A172 (cell line): ENCODE measurements at places on chromosomes 11 and 22.

DNA sequence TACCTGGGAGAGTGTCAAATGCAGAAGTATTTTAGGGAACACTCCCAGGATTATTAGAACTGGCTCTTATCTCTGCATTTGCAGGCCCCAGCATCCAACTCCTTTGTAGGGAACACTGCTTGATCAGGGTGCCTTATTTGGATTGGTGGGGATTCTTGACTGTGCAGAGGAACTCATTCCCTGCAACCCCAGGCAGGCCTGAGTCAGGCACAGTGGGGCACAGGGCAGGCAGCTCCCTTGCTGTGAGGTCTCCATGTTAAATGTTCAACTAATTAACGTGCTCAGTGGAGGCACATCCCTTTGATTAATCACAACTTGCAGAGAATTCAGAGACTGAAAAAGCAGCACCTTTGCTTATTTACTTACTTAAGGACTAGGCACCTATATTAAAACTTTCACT, 102.3 kb upstream of the TENM4 start:
- DNase-seq, result no peak

DNA sequence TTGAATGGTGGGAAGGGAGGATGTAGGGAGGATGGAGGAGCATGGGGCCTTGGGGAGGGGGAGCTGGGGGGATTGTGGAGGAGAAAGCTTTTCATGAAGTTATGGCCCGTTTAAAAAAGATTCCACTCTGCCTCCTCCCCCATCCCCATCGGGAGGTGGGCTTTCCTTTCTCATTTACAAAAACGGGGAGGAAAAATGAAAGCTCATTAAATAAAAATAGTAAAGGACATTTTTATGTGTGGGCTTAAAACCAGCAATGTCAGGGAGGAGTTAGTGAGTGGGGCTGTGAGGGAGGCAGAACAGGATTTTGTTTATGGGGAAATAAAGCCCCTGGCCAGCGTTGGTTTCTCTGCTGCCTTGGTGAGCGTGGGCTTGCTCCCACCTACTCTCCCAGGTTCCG, 83.2 kb downstream of the ZBTB16 start:
- DNase-seq, result no peak

GRCh38 chr11:4643076-4643475, 706 bp upstream of the OR51E1 start:
- no peak for DNase-seq

GRCh38 chr22:37193629-37194191, 5.7 kb upstream of the C1QTNF6 start:
- peak; percentile 67 for DNase-seq

- DNase-seq, result no peak
Measured at GRCh38 chr11:34653031-34653430, 32.1 kb downstream of the EHF start.

DNA sequence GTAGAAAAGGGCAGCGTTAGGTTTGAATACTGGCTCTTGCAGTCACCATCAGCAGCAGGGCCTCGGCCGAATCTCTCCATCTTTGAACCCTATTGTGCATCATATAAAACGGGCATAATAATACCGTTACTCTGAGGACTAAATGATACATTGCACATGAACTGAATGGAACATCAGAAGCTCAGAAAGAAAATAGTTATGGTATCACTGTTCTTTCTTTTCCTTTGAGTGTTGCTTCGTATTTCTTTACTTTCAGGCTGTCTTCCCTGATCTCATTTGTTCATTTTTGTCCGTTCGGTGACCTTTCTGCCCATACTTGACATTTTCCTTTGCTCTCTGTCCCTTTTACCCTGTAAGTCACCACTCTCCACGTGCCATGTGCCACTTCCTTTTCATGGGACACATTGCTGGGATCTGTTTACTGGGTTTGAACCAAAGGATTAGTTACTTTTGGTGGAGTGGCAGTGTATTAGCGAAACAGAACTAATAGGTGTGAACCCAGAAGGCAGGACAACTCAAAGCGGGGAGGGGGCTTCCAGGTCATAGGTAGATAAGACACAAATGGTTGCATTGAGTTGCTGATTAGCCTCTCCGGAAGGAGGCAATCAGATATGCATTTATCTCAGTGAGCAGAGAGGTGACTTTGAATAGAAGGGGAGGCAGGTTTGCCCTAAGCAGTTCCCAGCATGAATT, 717 bp upstream of the ZNF202 start:
- DNase-seq, result no peak

GRCh38 chr11:121929581-121929980, 186.4 kb downstream of the BLID start:
- DNase-seq, result no peak

- DNase-seq, result no peak
Measured at GRCh38 chr11:73981051-73981805, 1.4 kb downstream of the UCP2 start.

GRCh38 chr11:92890846-92891245, 78.6 kb upstream of the MTNR1B start:
- DNase-seq, result no peak

DNA sequence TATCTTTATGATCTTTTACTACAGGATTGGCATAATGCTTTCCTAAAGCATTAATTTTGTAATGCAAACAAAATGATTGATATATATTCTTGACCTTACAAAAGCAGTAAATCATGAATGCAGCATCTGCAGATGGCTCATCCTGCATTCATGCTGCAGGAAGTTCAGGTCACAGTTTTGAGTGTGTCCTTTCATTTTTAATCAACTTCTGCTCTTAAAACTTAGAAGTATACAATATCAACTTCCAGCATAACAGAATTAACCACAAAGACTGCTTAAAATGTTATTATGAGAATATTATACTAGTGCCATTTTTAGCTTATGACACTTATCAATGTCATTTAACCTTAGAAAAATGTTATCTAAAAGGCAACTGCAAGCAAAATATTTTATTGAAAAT, 54.0 kb downstream of the SLC36A4 start:
- no peak for DNase-seq

DNA sequence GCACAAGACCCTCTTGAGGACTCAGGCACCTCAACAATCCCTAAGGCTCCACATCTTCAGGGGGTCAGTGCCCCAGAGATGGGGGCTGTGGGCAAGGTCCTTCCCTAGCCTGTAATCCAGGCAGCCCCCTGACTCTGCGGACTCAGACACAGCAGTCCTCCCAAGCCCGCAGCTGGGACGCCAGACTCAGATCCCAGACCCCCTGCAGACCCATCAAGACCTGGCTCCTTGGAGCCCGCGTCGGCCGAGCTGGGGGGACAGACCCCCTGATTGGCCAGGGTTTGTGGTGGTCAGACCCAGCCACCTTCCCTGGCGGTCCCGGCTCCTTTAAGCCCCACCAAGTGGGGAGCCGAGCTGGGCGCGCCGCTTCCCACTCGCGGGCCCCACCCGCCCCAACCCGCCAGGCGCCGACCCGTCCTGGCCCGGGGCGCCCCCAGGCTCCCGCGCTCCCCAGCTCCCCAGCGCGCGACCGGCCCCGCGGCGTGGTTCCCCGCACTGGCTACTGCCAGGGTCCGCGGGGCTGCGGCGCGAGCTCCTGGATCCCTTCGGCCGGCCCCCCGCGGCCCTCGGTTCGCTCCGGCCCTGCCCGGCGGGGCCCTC, 458 bp downstream of the OSBPL5 start:
- no peak for DNase-seq

DNA sequence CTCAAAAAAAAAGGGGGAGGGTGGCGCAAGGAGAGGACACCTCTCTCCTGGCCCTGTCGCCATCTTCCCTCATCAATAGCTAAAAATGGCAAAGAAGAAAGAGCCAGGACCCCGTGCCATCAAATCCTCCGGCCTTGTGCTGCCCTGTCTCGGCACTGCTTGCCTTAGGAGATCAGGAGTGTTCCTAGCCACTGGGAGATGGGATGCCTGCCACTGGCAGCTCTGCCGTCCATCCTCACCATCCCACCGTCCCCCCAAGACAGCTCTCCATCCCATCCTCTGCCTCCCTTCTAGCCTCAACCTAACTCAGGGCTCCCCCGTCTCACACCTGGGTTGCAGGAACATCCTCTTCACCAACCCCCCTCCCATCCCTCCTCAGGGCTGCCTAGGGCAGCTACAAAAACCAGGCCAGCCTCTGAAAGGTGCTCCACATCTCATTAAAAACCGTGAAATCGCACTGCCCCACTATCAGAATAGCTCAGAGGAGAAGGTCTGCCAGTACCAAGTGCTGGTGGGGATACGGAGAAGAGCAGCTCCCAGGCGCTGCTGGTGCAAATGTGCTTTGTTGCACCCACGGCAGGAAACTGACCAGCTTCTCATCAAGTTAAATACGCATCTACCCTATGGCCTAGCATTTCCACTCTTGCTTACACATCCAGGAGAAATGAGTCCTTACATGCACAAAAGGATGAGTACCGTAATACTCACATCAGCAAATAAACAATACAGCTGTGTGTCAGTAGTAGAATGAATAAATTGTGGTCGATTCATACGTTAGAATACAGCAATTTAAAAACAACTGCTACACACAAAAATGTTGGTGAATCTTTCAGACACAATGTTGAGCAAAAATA, 31.7 kb upstream of the GCAT start:
- DNase-seq, result no peak

- DNase-seq, result no peak
Measured at GRCh38 chr11:96894587-96894986, 504.8 kb downstream of the JRKL start.

DNA sequence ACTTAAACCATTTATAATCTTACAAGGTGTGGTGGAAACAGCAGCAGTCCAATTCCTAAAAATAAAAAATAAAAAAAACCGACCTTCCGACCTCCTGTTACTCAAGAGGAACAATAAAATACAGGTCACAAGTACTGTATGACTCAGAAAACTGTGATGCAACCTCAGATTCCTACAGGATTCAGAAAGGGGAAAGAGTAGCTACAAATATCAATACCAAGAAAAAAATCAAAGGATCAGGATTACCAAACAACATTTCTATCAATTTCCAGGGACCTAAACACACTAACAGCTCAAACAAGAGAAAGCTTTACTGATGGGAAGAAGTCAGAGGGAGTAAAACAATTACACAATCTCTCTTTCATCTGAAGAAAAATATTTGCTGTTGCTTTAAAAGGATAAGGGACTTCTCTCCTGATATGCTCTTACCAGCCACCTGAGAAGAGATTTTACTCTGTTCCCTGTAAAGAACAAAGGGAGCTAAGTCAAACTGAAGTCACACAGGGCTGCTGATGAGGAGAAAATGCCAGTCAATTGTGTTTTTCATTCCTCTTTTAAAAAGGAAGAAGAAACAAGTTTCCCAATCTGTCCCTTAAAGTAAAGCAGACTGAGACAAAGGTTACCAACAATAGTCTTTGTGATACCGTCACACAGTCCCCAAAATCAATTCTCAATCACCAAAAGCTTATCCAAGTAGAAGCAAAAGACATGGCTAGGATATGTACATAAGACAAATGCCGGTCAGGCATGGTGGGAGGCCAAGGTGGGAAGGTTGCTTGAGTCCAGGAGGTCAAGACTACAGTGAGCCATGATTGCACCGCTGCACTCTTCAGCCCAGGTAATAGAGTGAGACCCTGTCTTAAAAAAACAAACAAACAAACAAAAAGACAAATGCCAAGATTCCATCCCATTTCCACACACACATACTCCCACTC, 39.3 kb downstream of the AMBRA1 start:
- DNase-seq, result peak; percentile 82

- DNase-seq, result no peak
Measured at GRCh38 chr11:115085461-115086210, 407.3 kb downstream of the NXPE2 start.

- DNase-seq, result no peak
Measured at GRCh38 chr11:133936592-133936991, 20.2 kb downstream of the IGSF9B start.

- DNase-seq, result no peak
Measured at GRCh38 chr11:92216789-92217188, 7.8 kb upstream of the FAT3 start.

- no peak for DNase-seq
Measured at GRCh38 chr11:29063630-29064361, 953.0 kb downstream of the KCNA4 start.

DNA sequence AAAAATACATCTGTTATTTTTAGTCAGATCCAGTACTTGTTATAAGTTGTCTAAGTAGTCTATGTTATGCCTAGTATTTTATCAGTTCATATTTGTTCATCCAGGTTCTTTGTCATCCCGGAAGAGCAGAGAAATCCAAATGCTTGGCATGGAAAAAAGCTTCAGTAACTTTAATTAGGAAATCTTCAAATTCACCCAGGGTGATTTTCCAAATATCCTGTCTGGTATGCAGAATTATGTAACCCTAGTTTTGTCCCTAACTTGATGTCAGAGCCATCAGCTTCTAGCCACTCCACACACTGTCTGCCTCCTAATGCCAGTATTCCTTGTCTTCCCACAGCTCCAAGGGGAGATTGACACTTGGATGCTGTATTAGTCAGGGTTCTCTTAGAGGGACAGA, 216.2 kb downstream of the ARHGAP42 start:
- DNase-seq, result no peak

DNA sequence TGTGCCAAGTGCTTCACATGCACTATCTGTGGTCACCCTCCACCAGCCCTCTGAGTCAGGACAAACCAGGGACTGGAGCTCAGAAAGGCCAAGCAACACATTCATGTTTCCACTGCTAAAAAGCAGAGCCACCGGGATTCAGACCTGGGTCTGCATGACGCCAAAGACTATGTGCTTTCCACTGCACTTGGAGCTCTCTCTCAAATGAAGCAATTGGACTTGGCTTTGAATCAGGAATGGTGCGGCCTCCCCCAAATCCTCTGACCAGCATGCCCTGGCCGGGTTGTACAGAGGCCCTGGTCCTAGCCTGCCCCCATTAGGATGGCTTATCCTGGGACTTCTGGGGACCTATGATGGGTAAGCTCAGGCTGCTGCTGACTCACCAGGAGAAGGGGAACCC, 80.7 kb downstream of the PKNOX2 start:
- DNase-seq, result no peak

- no peak for DNase-seq
Measured at GRCh38 chr11:8329847-8330361, 66.2 kb upstream of the LMO1 start.

GRCh38 chr11:3903207-3903896, 47.9 kb downstream of the STIM1 start:
- DNase-seq, result no peak

DNA sequence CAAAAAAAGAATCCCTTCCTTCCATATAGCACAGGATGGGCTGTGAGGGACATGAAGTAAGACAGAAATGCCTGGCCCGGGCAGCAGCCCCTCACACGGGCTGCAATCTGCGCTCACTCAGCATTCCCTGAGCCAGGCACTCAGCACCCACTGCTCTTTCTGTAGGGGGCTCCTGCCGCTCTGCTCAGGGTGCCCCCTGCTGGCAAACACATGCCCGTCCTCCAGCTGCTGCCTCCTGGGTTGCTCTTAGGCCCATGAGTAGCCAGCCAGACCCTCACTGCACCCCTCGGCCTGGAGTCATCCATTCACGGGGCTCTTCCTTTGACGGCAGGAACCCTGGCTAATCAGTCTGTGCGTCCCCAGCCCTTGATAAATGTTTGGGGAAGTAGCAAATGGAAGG, 6.9 kb downstream of the MCAT start:
- no peak for DNase-seq

- DNase-seq, result no peak
Measured at GRCh38 chr22:39409516-39410029, 10.0 kb downstream of the TAB1 start.

- no peak for DNase-seq
Measured at GRCh38 chr11:34165786-34166555, 60.5 kb downstream of the NAT10 start.

GRCh38 chr22:37639070-37639760, at the start of gene SH3BP1:
SH3BP1 (plus strand) TSS chr22:37639669; CDS start chr22:37639788, 119 bp downstream.
- no peak for DNase-seq
